ENCODE measurements at places on chromosomes 3 and 15.

DNA sequence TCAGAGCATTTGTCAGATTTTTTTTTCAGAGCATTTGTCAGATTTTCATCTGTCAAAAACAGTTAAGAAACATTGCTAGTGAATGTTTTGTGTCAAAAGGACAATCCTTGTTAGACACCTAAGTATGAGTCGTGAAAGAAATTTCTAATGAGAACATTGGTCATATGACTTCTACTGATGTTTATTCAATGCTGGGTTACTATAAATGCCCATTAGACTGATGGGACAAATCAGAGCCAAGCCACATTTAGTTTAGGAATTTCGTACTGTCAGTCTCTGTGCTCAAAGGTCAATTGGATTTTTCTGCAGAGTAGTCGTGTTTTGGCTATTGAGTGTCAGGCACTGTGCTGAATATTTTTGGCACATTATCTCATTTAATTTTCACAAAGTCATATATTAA lies 31.6 kb downstream of the TSC22D2 start:
- no peak for DNase-seq

GRCh38 chr3:40451551-40451950 lies 5.6 kb upstream of the RPL14 start:
- DNase-seq = no peak

DNA sequence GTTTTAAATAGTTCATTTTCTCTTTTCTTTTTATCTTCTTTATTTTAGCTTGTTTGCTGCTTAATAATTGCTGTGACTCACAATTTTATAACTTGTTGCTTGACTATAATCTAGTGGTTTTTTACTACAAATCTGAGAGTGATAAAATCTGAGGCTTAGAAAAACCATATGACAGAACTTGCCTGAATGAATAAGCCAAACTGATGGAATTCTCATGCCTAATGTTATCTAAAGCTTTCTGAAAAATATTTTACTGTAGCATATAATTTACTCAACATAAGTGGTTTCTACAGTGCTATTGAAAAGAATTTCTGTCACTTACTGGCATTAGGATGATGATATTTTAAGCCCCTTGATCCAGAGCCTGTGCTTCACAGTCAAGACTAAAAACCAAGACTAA lies 175.1 kb downstream of the VGLL3 start:
- no peak for DNase-seq

- no peak for DNase-seq
Observed at GRCh38 chr3:76171647-76172046, 386.3 kb upstream of the ZNF717 start.

All from GM12865 (cell line).